Sigmoid colon (tissue), 7 donors: ENCODE measurements at places on chromosomes 6 and 20. TPM values are rescaled to one million over a fixed set of nuclear protein-coding genes. Genes with fewer than 3 reads are reported as not detected.

Gene OR2H2
- polyA plus RNA-seq: not detected

Gene ACOT8
- 80.5 TPM for polyA plus RNA-seq

Gene CTAGE9
- not detected for polyA plus RNA-seq

Gene PPIL6
- polyA plus RNA-seq: 0.60 TPM

Gene GSTA4
- 16.2 TPM for polyA plus RNA-seq

Gene TRIM15
- polyA plus RNA-seq: 46.0 TPM

Gene CTCFL
- polyA plus RNA-seq: not detected

Gene LY6G6C
- 0.07 TPM for polyA plus RNA-seq

Gene MICA
- 24.0 TPM for polyA plus RNA-seq

DNA sequence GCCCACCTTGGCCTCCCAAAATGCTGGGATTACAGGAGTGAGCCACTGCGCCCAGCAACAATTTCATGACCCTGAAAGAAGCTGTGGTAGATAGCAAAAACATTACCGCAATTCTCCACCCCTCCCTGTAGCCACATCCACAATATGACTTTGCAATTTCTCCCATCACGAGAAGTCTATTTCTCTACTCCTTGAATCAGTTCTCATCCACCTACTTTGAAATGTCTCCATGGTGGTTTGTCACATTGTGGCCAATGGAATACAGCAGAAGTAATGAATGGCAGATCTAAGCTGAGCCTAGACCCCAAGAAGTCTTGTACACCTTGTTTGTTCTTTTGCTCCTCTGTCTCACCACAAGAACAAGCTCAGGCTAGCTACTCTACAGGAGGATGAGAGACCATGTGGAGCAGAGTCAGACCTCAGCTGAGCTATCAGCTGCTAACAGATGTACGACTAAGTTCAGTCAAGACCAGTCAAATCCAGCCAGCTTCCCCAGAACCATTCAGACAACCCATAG is 6.3 kb downstream of the OXT start:
- no peak for DNase-seq
- no peaks in the 10 kb centered on the region for H3K36me3 ChIP-seq
- H3K4me1 ChIP-seq: peaks cover 8% of the 10 kb centered on the region
- H3K27ac ChIP-seq: no peak overlapping the region
- H3K4me3 ChIP-seq: no peak overlapping the region
- peaks cover 43% of the 10 kb centered on the region for H3K27me3 ChIP-seq

DNA sequence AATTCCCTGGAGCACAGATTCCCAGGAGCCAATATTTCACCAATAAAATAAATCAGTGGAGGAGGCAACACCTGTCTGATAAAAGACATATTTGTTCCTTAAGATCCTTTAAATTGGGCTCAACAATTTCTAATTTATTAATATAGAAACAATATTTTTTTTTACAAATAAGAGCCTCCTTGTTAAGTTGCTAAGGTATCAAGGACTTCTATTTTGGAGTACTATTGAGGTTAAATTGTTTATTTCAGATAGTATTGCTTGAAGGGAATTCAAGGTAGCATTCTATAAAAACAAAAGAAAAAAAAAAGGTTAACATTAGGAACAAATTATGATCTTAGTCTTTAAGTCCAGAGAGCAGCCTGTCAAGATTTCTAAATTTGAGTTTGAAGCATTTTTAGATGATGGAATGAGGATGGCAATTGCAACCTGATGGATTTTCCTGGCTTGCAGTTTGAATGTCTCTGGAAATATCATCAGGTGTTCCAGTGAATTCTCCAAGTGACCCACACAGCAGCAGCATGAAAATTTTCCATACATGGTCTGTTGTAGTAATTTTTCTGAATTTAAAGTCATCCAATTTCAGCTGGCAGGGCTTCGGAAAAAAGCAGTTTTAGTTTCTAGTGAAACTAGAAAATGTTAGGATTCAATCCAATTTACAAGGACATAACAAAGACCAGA is 19.3 kb upstream of the NCR2 start:
- no peak for DNase-seq
- no peaks in the 10 kb centered on the region for H3K27me3 ChIP-seq
- H3K4me3 ChIP-seq: no peak overlapping the region
- H3K36me3 ChIP-seq: no peaks in the 10 kb centered on the region

GRCh38 chr6:155143578-155144106 is 120.2 kb upstream of the CLDN20 start:
- no peak for DNase-seq
- H3K27me3 ChIP-seq: no peaks in the 10 kb centered on the region
- peak overlapping the region; percentile 64 for H3K27ac ChIP-seq
- peak overlapping the region; percentile 23 for H3K4me3 ChIP-seq

DNA sequence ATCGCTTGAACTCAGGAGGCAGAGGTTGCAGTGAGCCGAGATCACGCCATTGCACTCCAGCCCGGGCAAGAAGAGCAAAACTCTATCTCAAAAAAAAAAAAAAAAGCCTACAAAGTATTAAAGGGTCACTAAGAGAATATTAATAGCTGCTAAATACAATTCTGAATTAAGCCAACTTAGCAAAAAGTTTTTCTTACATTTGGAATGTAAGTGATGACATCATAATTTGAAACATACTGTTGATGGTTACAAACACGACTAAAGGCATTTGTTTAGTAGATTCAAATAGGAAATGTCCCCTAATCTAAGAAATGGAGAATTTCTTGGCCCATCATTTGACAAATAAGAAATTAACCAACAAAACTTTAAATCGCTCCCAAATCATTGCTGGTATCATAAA is 282.8 kb downstream of the RNGTT start:
- no peaks in the 10 kb centered on the region for H3K27me3 ChIP-seq
- no peak for DNase-seq
- no peaks in the 10 kb centered on the region for H3K36me3 ChIP-seq
- no peaks in the 10 kb centered on the region for H3K4me1 ChIP-seq
- no peak overlapping the region for H3K27ac ChIP-seq

GRCh38 chr20:40010483-40010882 is 678.6 kb downstream of the MAFB start:
- H3K4me1 ChIP-seq: no peaks in the 10 kb centered on the region
- H3K27me3 ChIP-seq: no peaks in the 10 kb centered on the region
- no peak for DNase-seq
- H3K36me3 ChIP-seq: no peaks in the 10 kb centered on the region

- no peaks in the 10 kb centered on the region for H3K27me3 ChIP-seq
- DNase-seq: no peak
- peaks cover 55% of the 10 kb centered on the region for H3K4me1 ChIP-seq
- H3K4me3 ChIP-seq: no peak overlapping the region
Observed at GRCh38 chr20:17644451-17644850, 37.6 kb downstream of the RRBP1 start.

DNA sequence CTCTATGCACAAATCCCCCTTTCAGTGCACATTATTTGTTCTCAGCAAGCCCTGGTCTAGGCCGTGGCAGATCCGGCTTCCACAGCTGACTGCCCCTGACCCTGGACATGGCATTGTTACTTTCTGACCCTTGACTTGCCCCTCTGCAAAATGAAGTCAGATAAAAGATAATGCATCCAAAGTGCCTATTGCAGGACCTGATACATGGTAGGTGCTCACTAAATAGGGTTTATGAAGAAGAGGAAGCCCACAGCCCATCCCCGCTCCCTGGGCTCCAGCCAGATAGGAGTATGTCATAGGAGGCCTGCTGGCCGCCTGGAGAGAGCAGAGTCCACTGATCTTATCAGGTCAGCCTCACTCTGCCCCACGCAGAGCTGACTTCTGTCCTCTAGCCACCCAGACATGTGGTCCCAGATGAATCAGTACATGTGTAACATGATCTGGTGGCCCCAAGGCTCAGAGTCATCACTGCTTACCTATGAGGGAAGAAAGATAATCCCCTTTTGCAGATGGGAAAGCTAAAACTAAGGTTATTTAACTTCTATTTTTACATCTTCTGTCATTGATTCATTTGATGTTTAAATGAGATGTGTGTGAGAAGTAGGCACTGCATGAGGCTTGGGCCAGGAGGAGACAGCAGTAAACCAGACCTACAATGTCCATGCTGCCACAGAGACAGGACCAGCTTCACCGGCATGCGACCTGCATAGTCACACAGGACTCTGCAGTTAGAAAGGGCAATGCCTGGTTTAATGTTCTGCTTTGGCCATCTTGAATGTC is 20.4 kb downstream of the MAFB start:
- DNase-seq: no peak
- H3K4me1 ChIP-seq: no peaks in the 10 kb centered on the region
- H3K4me3 ChIP-seq: no peak overlapping the region
- no peak overlapping the region for H3K27ac ChIP-seq
- no peaks in the 10 kb centered on the region for H3K36me3 ChIP-seq

- no peak overlapping the region for H3K4me3 ChIP-seq
- no peaks in the 10 kb centered on the region for H3K4me1 ChIP-seq
- no peaks in the 10 kb centered on the region for H3K27me3 ChIP-seq
- peaks cover 26% of the 10 kb centered on the region for H3K36me3 ChIP-seq
- DNase-seq: no peak
- H3K27ac ChIP-seq: no peak overlapping the region
Observed at GRCh38 chr20:36613974-36614373, 8.4 kb downstream of the RAB5IF start.

DNA sequence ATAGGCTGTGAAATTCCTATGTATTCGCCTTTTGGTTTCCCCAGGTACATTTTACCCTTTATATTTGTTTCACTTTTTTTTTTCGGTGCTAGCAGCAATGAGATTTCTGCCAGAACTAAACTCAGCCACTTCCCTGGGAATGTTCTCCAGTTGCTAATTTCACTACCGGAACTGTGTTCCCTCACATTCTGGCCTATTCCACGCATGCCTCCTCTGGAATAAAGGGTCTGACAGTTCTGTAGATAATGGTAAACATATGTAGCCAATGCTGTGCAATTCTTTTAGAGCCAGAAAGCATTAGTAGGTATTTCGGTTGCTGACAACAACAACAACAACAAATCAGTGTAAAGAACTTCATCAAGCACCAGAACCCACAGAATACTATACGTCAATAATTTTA is 96.1 kb upstream of the TBX18 start:
- no peak for DNase-seq
- no peaks in the 10 kb centered on the region for H3K36me3 ChIP-seq
- H3K4me3 ChIP-seq: no peak overlapping the region
- no peak overlapping the region for H3K27ac ChIP-seq
- no peaks in the 10 kb centered on the region for H3K4me1 ChIP-seq
- H3K27me3 ChIP-seq: no peaks in the 10 kb centered on the region

GRCh38 chr20:60402189-60403058 is 444.2 kb downstream of the CDH26 start:
- H3K27me3 ChIP-seq: no peaks in the 10 kb centered on the region
- no peak overlapping the region for H3K4me3 ChIP-seq
- no peak for DNase-seq
- H3K27ac ChIP-seq: no peak overlapping the region

DNA sequence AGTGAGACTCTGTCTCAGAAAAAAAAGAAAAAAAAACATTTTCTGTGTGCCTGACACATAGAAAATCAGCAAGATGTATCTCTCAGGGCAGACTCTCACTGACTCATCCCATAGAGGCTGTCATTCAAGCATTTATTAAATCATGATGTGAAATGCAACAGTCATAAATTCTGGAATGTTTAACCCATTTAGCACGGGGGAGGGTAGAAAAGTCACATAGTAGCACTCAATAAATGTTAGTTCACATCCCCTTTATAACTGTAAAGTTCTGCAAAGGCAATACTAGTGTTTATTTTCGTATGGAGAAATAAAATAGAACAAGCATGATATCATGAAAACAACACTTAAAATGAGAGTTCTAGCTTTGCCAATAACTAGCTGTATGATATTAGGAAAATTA is 15.5 kb upstream of the CARMIL1 start:
- no peak for DNase-seq
- no peaks in the 10 kb centered on the region for H3K36me3 ChIP-seq
- no peaks in the 10 kb centered on the region for H3K4me1 ChIP-seq
- no peak overlapping the region for H3K4me3 ChIP-seq
- no peak overlapping the region for H3K27ac ChIP-seq
- H3K27me3 ChIP-seq: no peaks in the 10 kb centered on the region

- no peaks in the 10 kb centered on the region for H3K36me3 ChIP-seq
- H3K27me3 ChIP-seq: no peaks in the 10 kb centered on the region
- no peak for DNase-seq
Observed at GRCh38 chr20:20956513-20956931, 149.6 kb downstream of the LINC00237 start.

DNA sequence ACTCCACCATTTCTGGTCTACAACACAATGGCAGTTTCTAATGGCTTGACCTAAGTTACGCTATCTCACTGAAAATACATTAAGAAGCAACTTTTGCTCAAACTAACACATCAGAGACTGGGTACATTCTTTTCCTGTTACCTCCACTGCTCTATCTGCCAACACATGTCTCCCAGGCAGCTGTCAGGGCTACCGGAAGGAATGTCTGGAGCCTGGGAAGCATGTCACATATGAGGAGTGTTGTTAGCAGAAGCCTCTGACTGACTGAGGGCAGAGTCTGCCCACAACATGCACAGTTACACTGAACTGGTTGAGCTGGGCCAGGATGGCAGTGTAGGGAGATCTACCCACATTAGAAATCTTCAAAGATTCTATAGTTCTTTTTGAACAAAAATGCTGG is 264.5 kb downstream of the KIF16B start:
- DNase-seq: no peak
- no peaks in the 10 kb centered on the region for H3K27me3 ChIP-seq
- H3K27ac ChIP-seq: no peak overlapping the region
- H3K4me1 ChIP-seq: peaks cover 4% of the 10 kb centered on the region

GRCh38 chr6:143531720-143532499 is 20.4 kb upstream of the FUCA2 start:
- no peak overlapping the region for H3K27ac ChIP-seq
- peaks cover 8% of the 10 kb centered on the region for H3K4me1 ChIP-seq
- no peaks in the 10 kb centered on the region for H3K36me3 ChIP-seq
- no peak for DNase-seq
- H3K4me3 ChIP-seq: no peak overlapping the region
- H3K27me3 ChIP-seq: no peaks in the 10 kb centered on the region

DNA sequence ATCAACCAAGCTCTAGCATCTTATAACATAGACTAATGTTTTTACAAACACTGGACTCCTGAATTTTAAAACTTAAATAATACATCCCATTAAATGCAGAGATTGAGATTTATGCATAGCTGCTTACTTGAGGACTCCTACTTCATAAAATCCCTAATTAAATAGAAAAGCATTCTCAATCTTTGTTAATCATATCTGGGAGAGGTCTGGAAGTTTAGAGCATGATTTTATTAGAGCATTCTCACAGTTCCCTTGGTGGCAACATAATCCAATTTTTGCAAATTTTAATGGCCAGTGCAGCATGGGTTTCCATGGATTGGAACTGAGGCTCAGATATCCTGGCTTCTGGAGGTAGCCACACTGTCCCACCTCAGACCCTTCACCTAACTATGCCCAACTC is 19.5 kb downstream of the BTBD3 start:
- H3K4me1 ChIP-seq: no peaks in the 10 kb centered on the region
- H3K4me3 ChIP-seq: no peak overlapping the region
- H3K36me3 ChIP-seq: no peaks in the 10 kb centered on the region
- no peak overlapping the region for H3K27ac ChIP-seq

- H3K4me3 ChIP-seq: no peak overlapping the region
- no peaks in the 10 kb centered on the region for H3K27me3 ChIP-seq
- H3K27ac ChIP-seq: no peak overlapping the region
Observed at GRCh38 chr20:51531141-51531710, 11.3 kb downstream of the NFATC2 start.
